ENCODE measurements at places on chromosomes 16 and 17.

DNA sequence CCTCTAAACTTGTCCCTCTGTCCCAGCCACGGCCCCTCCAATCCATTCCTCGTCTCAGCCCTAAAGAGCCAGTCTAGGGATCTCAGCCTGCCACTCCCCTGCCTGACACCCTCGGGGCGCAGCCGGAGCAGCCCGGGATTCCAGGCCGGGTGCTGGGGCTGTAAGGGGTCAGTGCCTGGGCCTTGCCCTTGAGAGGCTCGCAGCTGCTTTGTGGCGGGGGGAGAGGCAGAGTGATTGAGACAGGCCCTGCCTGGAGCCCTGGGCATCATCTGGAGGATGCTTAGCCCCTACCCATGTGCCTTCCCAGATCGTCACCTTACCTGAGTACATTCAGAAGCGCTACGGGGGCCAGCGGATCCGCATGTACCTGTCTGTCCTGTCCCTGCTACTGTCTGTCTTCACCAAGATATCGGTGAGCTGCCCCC, 8.3 kb downstream of the SLC5A10 start:
- no peak for DNase-seq

DNA sequence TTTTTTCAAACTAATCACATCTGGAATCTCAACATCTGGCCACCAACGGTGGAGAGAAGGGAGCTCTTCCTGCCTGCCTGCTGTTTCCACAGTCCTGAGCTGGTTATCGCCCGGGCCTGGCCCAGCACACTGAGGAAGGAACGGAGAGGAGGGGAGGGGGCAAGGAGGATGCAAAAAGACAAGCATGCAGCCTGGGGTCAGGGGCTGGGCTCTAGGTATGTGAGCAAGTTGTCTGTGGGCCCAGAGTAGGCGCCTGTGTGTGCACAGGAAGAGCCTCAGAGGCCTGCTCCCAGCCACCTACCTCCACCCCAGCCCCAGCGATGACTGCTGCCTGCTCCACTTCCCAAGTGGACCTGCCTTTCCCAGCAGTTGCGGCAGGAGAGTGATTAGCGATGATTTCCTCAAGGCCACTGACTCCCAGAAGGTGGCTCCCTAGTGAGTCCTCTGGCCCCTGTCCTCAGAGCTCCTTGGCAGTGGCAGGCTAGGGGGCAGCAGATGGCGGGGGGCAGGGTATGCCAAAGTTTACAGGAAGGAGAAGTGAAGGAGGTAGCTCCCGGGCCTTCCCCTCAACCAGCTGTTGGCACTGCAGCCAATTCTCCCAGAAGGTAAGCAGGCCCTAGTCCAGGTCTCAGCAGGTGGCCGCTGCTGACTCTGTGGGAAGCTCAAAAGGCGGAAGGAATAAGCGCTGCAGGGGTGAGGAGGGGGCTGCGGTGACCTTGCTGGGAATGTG, 27.0 kb upstream of the RASD1 start:
- peak; percentile 29 for DNase-seq

DNA sequence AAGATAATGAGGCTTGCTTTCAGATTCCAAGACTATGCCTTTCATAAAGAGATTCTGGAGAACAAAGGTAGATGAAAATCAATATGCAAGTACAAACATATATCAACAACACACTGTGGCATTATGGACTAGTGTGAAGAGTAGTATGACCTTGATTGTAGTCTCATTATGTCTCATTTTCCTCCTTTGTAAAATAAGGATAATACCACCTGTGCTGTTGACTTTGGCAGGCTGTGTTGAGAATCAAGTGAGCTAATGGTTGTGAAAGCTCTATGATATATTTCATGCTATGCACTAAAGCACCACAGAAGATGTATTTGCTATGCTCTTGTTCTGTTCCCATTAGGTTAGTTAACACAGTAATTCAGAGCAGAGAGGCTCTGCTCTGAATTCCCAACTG, 78.5 kb upstream of the NACA2 start:
- no peak for DNase-seq

GRCh38 chr17:31856750-31857149, 2.3 kb downstream of the COPRS start:
- DNase-seq: no peak

GRCh38 chr16:88755745-88756443, 29.1 kb downstream of the PIEZO1 start:
- no peak for DNase-seq

DNA sequence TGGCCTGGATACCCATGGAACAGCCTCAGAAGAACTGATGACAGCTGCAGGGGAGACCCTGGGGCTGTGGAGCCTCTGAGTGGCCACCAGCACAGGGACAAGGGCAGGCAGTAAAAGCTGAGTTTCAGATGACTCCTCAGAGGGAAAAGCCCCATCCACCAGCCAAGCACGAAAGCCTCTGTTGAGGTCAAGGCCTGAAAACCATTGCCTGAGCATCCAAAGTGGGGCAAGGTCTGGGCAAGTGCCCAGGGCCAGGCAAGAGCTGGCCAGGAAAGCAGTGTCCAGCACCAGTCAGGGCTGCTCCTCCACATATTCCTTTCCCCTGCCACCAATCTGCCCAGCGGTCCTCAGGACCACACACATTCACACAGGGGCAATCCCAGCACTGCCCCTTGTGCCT, 16.4 kb downstream of the ATP6V0D1 start:
- DNase-seq: no peak

GRCh38 chr16:85207357-85207921, 95.2 kb upstream of the CIBAR2 start:
- no peak for DNase-seq

Data from DMS153 (cell line).